ENCODE measurements at places on chromosomes 11 and 22.

DNA sequence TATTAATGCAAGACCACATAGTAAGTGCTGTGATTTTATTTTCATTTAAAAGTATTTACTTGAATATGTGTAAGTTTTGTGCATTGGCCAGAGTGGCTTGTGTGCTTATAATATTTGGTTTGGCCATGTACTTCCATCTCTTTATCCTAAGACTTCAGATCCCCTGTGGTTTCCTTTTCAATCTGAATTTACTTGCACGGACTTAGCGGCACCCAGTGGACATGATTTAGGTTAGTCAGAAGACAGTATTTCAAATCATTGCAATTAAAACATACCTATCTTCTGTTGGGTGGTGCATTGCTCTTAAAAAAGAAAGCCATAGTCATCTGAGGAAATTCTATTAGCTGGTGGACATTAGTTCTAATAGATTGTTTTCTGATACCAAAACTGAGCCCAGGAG, 30.7 kb downstream of the PIWIL4 start:
- DNase-seq, result no peak

DNA sequence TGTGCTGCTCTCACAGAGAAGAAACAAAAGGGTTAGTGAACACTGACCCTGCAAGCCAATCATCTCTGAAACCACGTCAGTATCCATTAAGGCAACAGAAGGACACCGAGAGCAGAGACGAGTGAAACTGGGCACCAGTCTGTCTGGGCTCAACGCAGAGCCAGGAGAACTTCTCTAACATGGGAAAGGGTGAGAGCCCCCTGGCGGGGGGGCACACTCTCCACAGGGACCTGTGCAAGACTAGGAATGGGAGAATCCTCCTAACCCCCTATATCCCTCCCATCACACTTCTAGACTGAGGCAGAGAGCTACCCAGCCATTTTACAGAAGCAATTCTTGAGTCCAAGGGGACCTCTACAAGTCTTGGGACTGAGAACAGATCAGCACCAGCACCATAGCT, 285.8 kb downstream of the SOX6 start:
- no peak for DNase-seq

DNA sequence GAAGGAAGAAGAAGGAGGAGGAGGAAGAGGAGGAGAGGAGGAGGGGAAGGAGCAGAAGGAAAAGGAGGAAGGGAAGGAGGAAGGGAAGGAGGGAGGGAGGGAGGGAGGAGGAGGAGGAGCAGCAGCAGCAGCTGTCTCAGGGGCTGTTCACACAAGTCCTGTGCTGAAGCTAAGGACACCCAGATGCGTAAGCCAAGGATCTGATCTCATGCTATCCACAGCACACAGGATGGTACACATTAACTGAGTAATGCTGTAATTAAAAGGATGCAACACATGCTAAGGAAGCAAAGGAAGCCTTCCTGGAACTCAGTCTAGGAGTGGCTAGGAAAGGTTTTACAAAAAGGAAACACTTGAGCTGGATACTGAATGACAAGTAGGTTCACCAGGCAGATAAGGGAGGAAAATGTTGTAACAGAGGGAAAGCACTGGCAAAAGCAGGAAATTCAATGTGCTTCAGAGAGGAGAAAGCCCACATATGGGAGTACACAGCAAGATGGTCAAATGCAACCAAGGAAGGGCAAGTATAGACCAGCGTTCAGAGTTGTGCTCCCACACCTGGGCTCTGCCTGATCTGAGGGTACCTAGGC, 32.0 kb downstream of the TRIM66 start:
- no peak for DNase-seq

DNA sequence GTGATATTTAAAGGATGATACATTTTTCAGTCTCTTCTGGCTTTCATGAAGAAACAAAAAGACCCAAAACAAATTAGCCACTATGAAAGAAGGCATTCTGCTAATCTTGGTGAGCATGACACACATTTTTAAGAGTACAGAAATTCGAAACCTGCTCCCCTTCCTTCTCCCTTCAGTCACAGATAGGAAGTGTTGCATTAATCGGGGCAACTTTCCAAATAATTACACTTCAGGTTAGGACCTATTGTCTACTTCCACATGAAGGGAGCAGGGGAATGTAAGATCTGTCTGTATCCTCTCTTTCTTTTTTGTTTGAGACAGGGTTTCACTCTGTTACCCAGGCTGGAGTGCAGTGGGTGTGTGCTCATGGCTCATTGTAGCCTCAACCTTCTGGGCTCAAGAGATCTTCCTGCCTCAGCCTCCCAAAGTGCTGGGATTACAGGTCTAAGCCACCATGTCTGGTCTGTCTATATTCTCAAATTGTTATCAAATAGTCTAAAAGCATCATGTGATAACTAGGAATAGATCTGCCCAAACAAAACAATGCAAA, 45.8 kb downstream of the NCAM1 start:
- DNase-seq, result no peak

GRCh38 chr11:78938971-78939370, 364.3 kb upstream of the NARS2 start:
- DNase-seq, result no peak

- DNase-seq, result peak; percentile 67
Observed at GRCh38 chr11:47553406-47553743, 443 bp upstream of the CELF1 start.

DNA sequence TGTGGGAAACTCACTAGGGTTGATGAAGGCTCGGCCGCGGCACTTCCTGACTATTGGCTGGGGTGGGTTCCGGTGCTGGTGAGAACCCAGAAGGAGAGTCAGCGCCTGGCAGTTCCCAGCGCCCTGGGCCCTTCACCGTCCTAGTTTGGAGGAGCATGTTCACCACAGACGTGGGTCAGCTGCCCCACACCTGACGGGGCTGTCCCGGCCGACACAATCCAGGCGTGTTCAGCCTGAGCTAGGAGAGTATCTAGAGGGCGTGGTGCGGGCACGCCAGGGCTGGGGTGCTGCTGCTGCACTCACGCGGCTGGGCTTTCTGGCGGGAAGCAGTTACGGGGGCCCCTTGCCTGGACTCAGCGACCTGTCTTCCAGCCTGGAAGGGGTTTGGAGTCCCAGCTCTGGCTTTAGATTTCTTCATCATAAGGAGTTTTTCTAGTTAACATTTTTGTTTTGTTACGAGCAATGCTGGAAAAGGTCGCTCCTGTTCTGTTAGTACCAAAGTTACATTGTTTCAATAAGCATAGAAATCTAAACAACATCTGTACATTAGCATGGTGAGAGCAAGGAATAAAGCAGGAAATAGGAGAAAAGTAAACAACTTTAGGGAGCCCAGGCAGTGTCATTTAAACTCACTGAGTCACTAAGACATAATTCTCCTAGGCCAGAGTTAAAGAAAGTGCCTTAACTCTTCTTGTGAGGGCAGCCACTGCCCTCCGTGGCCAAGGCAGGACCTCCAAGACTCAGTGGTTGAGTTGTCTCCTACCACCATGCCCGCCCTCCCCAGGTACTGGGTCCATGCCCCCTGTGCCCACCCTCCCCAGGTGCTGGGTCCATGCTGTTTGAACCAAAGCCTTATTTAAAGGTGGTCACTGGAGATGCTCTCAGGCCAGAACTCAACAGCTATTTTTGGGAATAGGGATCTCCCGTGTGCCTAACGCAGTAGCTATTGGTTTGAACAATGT, 12.1 kb upstream of the ADORA2A start:
- no peak for DNase-seq

- no peak for DNase-seq
Observed at GRCh38 chr11:68282141-68282860, 10.5 kb upstream of the C11orf24 start.

- DNase-seq, result no peak
Observed at GRCh38 chr11:72972496-72973128, 158.4 kb downstream of the ATG16L2 start.
